ENCODE measurements at places on chromosomes 5 and 9. TPM values are rescaled to one million over a fixed set of nuclear protein-coding genes. Genes with fewer than 3 reads are reported as not detected.

DNA sequence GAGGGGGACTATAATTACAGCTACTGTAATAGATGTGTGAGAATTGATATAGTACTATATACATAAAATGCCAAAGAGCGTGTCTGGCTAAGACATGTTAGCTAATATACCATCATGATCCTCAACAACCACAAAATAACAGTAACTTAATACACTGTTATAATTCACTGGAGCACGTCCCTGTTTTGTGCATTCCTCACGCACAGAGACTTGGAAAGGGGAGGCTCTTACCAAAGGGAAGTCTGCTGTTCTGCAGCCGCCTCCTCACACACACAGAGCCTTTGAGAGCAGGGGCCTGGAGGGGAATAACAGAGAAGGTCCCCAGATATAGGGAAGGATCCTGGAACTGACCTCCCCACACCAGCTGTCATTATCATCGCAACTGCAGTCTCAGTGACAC lies 97.3 kb downstream of the ANKRD18A start:
- no peak for DNase-seq

- peak; percentile 50 for DNase-seq
Measured at GRCh38 chr9:126326228-126327005, at the start of gene MVB12B. Gene MVB12B (plus strand): TSS chr9:126326829. CDS start chr9:126326930, 101 bp downstream.

GRCh38 chr5:39273314-39273954 lies 54.1 kb upstream of the FYB1 start:
- DNase-seq = no peak

GRCh38 chr9:119761812-119762211 lies 392.6 kb upstream of the BRINP1 start:
- DNase-seq = peak; percentile 13

DNA sequence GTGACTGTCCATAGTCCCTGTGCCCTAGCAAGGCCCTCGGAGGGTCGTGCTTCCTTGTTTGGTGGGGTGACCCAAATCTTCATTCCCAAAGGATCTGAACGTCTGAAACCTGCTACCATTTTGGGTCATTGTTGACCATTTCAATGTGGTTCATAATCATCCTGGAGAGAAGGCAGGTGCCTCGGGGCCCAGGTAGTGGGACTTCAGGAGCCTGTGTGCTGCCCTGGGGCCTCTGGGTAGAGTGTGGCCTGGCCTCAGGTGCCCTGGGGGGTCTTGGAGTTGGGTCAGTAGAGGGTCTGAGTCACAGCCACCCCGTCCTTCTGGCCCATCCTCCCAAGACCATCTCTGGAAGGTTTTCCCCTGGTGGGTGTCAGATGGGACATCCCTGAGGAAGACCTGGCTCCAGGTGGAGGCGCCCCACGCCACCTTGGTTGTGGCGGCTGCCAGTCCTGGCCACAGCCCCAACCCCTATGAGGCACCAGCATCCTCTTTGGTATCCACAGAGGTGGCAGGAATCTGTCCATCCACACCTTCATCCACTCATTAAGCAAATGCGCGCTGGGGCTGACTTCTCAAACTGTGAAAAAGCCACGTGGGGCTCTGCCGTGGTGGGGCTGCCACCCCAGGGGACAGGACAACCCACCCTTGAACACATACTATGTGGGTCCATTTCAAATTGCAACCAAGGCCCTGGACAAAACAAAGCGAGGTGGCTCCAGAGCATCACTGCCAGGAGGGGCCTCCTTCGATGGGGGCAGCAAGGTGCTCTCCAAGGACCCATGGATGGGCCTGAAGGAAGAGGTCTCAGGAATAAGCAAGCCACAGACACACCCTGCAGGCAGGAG lies 41.6 kb upstream of the FCN1 start:
- no peak for DNase-seq

- no peak for DNase-seq
Measured at GRCh38 chr5:91020065-91020800, 362.9 kb downstream of the ARRDC3 start.

DNA sequence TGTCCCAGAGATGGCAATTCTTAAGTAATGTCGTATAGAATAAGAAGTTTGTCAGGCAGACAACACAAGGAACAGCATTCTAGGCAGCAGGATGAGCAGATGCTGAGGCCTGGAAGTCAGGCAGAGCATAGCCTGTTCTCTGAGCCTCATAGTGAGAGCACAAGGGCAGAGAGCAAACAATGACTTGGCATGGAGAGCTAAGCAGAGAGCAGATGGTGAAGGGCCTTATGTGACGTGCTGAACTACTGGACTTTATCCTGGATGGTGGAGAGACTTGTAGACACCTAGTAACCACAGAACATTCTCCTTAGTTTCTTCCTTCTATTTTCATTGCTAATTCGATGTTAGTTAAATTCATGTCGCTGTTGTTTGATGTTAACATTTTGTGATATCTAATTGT lies 60.1 kb downstream of the KCTD16 start:
- DNase-seq = no peak

DNA sequence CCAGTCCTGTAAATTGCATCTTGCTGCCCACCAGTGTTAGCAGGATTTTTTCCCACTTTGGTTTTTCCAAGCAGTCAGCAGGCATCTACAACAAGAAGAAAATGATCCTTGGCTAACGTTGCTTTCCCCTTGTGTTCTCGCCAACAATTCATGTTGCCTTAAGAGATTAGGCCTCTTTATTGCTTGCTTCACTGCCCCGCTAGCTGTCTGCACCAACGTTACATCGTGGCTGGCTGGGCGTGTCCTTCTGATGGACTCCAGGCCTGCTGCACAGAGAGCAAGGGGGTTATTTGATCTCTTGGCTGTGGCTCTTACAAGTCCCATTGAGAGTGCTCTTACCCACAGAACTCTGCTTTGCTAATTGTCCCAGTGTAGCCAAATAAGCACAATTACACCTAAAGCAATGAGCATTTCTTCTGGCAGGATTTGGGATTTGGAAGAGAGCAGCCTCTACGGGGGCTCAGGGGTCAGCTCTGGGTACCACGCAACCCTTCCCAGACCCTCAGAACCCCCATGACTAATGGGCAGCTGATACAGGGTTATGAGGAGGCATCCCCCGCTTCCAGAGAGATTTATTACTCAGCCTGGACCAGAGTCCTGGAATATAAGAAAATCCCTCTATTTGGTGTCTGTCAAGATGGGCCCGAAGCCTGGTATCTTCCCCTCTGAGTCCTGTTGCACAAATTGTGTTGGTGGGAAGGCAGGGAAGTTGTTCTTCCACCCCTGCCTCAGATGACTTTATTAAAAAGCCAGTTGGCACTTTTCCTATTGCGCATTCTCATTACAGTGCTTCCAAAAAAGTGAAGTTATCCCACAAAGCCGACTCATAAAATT lies 17.6 kb downstream of the DCANP1 start:
- no peak for DNase-seq

DNA sequence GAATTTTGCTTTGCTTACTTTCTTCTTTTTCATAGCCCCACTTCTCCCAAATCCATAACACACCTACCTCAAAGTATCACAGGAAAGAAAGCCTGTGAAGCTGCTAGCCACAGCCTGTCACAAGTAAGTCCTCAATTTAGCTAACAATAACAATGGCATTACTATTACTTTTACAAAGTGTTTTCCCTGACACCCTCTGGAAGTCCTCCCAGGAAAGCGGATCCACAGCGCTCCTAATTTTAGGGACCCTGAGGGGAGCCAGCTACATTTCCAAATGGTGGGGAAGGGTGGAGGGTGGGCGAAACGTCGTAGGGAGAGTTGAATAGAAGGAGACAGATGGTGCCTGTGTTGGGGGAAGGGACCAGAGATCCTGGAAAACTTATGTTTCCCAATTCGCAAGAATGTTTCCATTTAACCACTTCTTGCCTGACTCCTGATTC lies 523 bp upstream of the WWC1 start:
- no peak for DNase-seq

DNA sequence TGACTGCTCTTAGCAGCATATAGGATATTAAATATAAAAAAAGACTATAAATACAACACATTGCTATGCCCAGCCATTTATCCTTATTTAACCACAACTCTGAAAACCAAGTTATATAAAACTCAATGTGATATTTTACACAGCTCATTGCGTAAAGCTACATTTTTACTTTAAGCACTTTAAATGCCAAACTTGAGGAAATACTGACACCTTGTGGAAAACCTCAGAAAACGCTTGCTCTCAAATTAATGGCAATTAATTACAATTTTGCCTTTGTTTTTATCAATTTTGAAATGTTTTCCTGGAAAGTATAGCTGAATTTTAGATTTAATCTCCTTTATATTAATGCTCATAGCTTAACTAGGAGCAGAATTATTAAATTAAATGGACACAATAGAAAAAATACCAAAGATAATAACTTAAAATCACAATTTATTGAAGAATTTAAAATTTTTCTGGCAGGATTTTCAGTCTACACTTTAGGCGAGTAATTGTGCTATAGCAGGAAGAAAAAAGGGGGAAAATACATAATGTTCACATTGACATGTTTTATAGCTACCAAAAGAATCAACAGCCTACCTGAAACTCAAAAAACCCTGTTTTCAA lies 25.2 kb upstream of the PLAC8L1 start:
- peak; percentile 55 for DNase-seq

- DNase-seq = peak; percentile 9
Measured at GRCh38 chr9:89564346-89564878, 40.4 kb upstream of the GADD45G start.

- DNase-seq = no peak
Measured at GRCh38 chr9:4111233-4112008, 188.4 kb downstream of the GLIS3 start.

GRCh38 chr9:130204959-130205358 lies 32.8 kb downstream of the NCS1 start:
- DNase-seq = no peak

DNA sequence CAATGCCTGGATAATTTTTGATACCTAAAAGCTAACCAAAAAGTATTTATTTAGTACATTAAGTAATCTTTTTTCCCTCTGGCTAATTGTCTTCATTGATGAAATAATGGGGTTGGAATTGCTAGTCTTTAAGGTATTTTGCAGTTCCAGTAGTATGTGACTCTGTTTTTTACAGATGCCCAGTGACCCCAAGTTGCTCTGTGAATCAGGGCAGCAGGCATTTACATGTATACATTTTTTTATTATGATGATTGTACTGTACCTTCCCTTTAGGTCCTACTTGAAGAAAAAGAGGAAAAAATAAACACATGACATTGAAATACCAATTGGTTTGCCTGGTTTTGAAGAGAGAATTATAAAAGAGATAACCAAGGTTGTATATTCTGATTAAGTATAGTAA lies 385.5 kb downstream of the ADGRV1 start:
- DNase-seq = no peak

- DNase-seq = no peak
Measured at GRCh38 chr9:75128535-75128934, 40.2 kb downstream of the OSTF1 start.

DNA sequence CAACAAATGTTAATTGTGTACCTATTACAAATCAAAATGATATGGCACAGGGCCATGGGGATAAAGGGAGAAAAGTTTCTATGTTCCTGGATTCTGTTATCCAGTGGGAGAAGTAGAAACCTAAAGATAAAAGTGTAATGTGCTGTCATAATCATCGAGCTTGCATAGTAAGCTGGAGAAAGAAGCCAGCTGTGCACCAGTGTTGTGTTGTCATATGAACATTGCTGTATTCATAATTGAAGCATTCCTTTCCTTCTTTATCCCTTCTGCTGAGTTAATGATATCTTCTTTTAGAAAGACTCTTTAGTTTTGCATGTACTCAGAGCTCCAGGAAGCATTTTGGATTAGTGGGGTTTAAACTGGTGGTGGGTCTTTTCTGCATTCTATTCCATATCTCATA lies 39.5 kb downstream of the NTRK2 start:
- DNase-seq = no peak

GRCh38 chr9:91530829-91531228 lies 107.2 kb upstream of the NFIL3 start:
- DNase-seq = no peak

DNA sequence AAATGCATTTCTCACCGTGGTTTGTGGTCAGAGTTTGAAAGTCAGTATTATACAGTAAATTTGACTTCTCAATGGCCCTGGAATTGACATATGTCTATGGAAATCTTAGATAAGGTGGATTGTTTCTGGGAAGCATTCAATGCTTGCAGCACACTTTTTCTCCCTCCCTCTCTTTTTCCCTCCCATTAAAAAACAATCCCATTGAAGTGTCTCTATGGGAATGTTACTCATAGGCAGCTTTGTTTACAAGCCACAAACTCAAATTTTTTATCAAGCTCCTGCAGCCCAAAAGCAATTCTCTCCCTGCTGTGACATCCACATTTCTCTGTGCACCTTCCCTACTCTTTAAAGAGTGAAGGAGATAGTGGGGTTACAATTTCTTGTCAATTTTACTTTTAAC lies 292.1 kb downstream of the ARRDC3 start:
- DNase-seq = no peak

ZNF366 gene
- not detected for total RNA-seq

PCDHGA5 gene
- 2.4 TPM for total RNA-seq

NEUROG1 gene
- not detected for total RNA-seq

NUP214 gene
- 64.2 TPM for total RNA-seq

PPIC gene
- total RNA-seq = not detected

GMCL2 gene
- not detected for total RNA-seq

CDKN2B gene
- not detected for total RNA-seq

TEX48 gene
- not detected for total RNA-seq

SPINK13 gene
- total RNA-seq = not detected

ARHGEF39 gene
- total RNA-seq = 25.0 TPM

PAIP2 gene
- total RNA-seq = 108 TPM

All from A673 (cell line).